ENCODE measurements at places on chromosomes 1 and 21.
A peak's percentile ranks its signal among the peaks of the same experiment; 100 is the strongest.

DNA sequence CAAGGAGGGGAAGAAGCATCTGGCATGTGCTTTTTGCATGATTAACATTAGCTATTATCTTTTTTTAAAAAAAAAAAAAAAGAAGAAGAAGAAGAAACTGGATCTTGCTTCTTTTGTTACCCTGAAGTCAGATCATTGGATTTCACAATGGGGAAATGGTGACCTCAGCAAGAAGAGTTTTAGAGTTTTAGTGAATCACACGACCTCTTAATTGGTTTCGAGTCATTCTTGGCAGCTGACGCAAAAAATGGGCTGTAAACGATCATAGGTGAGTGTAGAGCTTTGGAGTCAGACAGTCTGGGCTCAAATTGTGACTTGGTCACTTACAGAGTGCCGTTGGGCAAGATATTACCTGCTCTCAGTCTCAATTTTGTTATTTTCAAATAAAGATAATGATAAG is 33.3 kb upstream of the PGBD5 start:
- DNase-seq = no peak

- no peak for DNase-seq
These were observed 171.2 kb upstream of the PTGFR start for GRCh38 chr1:78319603-78320002.

DNA sequence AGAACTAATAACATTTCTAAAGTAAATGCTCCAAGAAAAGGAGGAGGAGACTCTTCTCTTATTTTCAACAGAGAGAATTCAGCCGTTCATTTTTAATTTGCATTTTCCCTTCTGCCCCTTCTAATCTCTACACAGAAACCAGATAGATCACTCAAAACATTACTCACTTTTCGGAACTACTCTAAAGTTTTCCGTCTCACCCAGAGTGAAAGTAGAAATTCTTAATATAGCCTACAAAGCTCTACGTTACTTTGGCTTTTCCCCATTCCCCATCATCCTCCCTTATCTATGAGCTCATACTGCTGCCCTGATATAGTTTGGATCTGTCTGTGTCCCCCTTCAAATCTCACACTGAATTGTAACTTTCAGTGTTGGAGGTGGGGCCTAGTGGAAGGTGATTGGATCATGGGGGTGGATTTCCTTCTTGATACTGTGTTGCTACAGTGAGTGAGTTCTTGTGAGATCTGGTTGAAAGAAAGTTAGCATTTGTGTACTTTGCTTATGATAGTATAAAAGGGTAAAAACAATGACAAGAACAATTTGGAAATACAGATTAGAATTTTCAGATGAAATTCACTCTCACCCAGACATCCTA is 188.2 kb downstream of the AMY1C start:
- DNase-seq = no peak

GRCh38 chr1:8089535-8090228 is 63.6 kb upstream of the ERRFI1 start:
- no peak for DNase-seq

DNA sequence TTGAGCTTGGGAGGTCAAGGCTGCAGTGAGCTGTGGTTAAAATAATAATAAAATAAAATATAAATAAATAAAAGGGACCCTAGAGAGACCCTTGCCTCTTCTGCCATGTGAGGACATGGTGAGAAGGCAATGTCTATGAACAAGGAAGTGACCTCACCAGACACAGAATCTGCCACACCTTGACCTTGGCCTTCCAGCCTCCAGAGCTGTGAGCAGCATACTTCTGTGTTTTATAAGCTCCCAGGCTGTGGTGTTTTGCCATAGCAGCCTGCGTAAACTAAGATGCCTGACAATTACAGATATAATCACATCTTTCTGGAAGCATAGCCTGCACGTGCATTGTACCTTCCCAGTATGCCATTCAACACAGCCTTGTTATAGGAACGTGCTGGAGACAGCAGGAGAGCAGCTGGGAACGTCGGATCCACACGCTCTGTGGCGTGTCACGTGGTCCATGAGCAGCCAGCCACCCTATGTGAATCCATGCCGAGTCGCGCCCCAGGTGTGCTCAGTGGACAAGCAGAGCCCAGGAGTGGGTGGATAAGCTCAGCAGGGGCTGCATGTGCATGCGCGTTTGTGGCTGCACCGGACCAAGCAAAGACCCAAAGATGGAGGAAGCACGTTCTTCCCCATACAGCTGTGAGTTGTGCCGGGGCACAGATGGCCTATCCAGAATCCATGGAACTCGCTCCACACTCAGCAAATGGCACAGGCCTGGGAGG is 17.8 kb downstream of the WNT9A start:
- DNase-seq = no peak

DNA sequence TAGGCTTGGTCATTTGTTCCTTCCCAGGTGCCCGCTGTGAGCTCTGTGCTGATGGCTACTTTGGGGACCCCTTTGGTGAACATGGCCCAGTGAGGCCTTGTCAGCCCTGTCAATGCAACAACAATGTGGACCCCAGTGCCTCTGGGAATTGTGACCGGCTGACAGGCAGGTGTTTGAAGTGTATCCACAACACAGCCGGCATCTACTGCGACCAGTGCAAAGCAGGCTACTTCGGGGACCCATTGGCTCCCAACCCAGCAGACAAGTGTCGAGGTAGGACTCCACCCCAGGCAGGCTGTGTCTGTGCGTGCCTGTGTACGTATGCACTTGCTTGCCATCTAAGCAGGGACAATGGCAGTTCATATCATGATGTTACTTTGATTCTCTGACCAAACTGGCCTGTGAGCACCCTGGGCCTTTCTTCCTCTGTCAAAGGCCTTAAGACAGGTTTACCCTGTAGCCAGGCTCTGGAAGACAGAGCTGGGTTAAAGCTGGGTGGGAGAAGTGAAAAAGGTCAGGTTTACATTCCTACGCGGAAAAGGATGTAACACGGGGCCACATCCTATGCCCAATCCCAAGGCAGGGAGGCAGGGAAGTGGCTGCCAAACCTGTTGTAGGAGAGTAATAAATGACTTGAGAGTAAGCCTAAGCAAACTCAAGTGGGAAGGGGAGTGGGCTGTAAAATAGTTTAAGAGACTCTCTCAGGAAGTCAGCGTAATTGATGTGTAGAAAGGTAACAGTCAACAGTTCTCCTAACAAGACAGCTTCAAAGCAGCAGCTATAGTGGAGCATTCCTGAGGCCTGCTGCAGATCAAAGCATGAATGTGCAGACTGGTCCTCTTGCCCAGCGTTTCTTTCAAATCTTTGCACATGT is 42.5 kb downstream of the LAMC2 start:
- DNase-seq = no peak

GRCh38 chr21:36678538-36678937 is 20.4 kb upstream of the SIM2 start:
- no peak for DNase-seq

- no peak for DNase-seq
These were observed 12.1 kb downstream of the SAMD11 start for GRCh38 chr1:935751-936231.

DNA sequence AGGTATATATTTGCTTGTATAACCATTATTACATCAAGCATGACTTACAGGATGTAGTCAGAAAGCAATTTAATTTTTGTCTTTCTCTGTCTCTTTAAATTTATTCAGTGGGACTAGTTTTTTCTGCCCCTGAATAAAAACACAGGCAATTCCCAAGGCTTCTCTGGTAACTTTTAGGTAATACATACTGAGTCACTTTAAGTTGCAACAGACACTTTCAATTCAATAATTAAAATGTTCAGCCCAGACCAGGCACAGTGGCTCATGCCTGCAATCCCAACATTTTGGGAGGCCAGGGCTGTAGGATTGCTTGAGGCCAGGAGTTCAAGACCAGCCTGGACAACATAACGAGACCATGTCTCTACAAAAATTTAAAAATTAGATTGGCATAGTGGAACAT is 12.3 kb downstream of the SLC44A3 start:
- DNase-seq = no peak

- DNase-seq = no peak
These were observed 135.0 kb downstream of the KCNJ6 start for GRCh38 chr21:37780991-37781983.

GRCh38 chr1:48785869-48786268 is 9.2 kb upstream of the BEND5 start:
- no peak for DNase-seq

GRCh38 chr1:71031426-71031825 is 16.2 kb downstream of the PTGER3 start:
- DNase-seq = no peak

- DNase-seq = no peak
These were observed 4.4 kb upstream of the XPR1 start for GRCh38 chr1:180627411-180627810.

- no peak for DNase-seq
These were observed 23.0 kb downstream of the LRRC3 start for GRCh38 chr21:44478124-44478800.

GRCh38 chr21:14866859-14867765 is 197.7 kb downstream of the NRIP1 start:
- no peak for DNase-seq

- peak; percentile 62 for DNase-seq
These were observed 709 bp downstream of the ZNF644 start for GRCh38 chr1:91020967-91021685.

DNA sequence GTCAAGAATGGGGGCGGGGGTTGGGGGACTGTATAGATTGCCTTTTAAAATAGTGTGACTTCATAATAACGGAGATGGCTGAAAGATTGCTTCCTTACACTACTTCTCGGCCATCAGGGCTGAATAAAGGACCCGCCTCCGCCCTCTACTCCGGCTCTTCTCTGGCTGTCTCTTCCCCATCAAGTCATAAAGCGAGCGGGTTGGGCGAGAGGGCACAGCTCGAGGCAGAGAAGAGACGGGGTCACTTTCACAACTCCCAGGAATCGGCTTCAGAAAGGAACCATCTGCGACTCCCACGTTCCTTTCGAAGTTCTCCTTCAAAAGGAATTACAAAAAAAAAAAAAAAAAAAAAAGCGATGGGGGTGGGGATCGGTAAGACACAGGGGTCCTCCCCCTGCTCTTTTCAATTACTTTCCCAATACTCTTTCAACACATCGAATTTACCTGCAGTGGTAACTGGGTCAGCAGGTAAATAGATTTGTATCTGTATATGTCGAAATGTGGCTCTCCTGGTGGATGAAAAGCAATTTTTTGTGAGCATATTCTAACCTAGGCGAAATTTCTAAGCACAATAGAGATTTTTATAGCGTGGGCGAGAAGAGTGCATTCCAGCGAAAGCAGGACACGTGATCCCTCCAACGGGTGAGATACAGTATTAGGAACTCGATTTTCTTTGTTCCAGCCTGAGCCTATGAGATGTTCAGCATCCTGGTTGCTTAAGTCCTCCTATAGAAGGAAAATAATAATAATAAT is 2.0 kb downstream of the LRRC7 start:
- DNase-seq = no peak

- DNase-seq = no peak
These were observed 94.5 kb downstream of the EPHB2 start for GRCh38 chr1:22804969-22805671.

DNA sequence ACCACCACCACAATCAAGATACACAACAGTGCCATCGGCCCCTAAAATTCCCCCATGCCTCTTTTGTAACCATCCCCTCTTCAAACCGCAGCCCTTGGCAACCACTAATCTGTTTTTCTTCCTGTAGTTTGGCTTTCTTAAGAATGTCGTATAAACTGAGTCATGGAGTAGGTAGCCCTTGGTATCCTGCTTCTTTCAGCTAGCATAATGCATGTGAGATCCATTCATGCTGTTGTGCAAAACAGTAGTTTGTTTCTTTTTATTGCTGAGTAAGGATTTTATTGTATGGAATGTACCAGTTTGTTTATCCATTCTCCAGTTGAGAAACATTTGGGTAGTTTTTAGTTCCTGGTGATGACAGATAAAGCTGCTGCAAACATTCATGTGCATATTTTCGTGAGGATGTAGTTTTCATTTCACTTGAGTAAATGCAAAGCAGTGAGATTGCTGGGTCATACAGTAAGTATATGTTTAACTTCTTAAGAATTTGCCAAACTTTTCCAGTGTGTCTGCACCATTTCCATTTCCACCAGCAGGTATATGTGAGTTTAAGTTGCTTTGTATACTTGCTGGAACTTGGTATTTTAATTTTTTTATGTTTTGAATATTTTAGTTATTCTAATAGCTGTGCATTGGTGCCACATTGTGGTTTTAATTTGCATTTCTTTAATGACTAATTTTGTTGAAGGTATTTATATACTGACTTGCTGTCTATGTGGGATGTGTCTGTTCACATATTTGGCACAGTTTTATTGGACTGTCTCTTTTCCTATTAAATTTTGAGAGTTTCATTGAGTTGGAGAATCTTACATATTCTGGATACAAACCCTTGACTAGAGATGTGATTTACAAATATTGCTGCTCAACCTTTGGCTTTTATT is 148.4 kb upstream of the MAP1LC3C start:
- DNase-seq = no peak

DNA sequence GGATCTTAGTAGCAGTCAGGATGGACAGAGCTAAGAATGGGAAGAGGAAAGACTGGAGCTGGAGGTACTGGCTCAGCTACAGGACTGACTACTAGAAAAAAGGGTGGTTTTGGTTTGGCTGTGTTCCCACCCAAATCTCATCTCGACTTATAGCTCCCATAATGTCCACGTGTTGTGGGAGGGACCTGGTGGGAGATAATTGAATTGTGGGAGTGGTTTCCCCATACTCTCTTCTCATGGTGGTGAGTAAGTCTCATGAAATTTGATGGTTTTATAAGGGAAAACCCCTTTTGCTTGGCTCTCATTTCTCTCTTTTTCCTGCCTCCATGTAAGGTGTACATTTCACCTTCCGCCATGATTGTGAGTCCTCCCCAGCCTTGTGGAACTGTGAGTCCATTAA is 466.5 kb upstream of the DEPDC1 start:
- no peak for DNase-seq

DNA sequence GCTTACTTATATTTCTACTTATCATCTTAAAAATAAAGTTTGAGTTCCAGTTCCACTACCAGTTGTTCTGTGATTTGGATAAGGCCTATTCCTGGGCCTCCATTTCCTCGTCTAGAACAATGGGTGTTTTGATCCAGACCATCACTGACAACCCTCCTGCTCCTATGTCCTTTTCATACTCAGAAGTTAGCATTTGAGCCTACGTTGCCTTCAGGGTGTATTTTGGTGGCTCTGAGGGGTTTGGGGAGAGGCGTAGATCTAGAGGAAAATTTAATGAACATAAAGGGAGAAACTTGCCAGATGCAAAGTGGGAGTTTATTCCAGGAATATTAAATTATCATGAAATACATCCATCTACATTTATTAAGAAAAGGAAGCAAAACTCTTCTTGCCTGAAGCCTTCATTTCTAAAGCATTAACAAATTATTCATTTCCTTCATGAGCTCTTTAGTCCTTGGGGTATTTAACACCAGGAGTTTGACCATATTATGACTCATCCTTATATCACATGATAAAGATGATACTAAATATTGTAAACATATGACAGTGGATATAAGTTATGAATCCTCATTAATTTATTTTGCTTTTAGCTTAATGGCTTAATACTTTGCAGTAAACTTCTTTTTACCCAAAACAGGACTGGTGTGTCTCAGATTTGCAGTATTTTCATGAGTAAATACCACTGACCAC is 47.2 kb upstream of the SYT14 start:
- no peak for DNase-seq

GRCh38 chr1:160853754-160854153 is 8.9 kb downstream of the CD244 start:
- DNase-seq = no peak

GRCh38 chr21:36606287-36606982 is 92.5 kb upstream of the SIM2 start:
- DNase-seq = no peak

- DNase-seq = no peak
These were observed 78.5 kb downstream of the ARHGEF10L start for GRCh38 chr1:17617787-17618557.

All from memory B cell (primary cell).